ENCODE measurements at places on chromosomes 3 and 15.

DNA sequence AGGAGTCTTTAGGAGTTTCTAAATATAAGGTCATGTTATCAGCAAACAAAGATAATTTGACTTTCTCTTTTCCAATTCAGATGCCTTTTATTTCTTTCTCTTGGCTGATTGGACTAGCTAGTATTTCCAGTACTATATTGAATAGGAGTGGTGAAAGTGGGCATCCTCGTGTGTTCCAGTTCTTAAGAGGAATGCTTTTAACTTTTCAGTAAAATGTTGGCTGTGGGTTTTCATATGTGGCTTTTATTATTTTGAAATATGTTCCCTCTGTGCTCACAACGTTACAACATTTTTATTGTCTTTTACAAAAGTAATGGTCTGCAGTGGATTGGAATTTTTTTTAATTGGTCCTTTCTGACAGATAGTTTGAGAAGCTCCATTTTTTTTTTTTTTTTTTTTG lies 8.2 kb upstream of the ZNF280D start:
- DNase-seq, result no peak

DNA sequence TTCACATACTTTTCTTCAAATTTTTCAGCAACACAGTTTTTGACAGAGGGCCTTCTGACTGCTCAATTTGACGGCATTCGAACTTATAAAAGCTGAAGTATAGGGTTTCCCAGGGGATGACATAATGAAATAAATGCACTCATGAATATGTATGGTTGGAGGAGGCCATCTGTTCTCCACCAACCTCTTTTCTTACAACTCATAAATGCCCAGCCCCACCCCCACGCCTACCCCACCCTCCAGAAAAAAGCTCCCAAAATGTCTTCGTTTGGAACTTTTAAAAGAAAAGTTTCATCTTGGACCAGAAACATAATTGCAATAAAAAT lies 211.6 kb upstream of the LRRN1 start:
- DNase-seq, result no peak

- no peak for DNase-seq
Observed at GRCh38 chr3:38002291-38002876, 11.8 kb downstream of the VILL start.

GRCh38 chr3:63791974-63792373 lies 27.1 kb upstream of the C3orf49 start:
- DNase-seq, result no peak

GRCh38 chr15:97200161-97200560 lies 760.3 kb upstream of the ARRDC4 start:
- DNase-seq, result no peak

DNA sequence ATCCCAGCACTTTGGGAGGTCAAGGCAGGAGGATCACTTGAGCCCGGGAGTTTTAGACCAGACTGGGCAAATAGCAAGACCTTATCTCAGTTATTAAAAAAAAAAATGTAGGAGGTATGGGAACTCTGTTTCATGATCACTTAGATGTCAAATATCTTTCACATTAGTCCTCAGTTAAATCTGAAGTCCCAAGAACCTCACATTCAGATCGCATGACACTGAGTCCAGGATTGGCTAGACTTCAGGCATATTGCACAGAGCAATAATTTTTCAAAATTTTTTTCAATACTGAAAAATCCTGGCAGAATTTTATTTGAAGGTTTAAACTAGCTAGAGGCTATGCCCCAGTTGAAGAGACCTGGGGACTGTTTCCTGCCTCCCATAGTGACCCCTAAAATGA lies 56.3 kb upstream of the ZNF148 start:
- DNase-seq, result no peak

DNA sequence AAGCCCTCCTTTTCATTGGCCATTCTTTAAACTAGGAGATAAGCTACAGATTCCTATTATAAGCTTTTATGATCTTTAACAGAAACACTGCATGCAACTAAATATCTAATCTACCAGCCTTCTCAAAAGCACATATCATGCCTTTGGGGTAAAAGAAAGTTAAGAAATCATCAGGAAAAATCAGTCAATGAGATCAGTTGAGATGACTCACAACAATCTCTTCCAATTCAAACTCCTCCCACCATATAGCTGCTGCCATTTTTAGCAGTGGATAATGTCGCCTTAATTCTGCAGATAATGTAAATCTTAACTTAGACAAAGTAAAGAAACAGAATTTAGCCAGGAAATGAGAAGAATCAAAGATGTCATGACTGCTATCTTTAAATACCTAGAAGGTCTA lies 135.2 kb upstream of the BCL6 start:
- no peak for DNase-seq

- DNase-seq, result no peak
Observed at GRCh38 chr3:190695225-190695624, 167.3 kb downstream of the GMNC start.

GRCh38 chr3:184399410-184399809 lies 19.6 kb downstream of the CHRD start:
- DNase-seq, result no peak

- no peak for DNase-seq
Observed at GRCh38 chr15:73950479-73950830, 24.2 kb downstream of the LOXL1 start.

GRCh38 chr15:48748535-48748934 lies 62.3 kb downstream of the CEP152 start:
- DNase-seq, result no peak

- DNase-seq, result no peak
Observed at GRCh38 chr15:36903195-36903594, 197.2 kb downstream of the MEIS2 start.

GRCh38 chr3:7322957-7323669 lies 462.2 kb downstream of the GRM7 start:
- DNase-seq, result no peak

DNA sequence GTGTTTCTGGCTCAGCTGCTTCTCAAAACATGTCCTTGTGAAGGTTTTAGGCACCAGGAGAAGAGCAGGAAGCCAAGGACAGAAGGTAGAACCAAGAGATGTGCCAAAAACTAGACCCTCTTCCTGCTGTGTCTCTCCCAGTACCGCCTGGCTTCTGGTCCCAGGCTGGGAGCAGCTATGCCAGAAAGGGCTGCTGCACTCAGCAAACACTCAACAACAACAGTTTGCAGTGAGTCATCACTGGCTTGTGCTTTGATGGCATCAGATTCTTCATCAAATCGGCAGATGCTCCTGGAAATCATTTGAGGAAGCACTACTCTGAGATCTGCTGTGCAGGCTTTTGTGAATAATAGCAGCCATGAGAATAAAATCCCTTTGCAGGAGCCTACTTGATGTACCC lies 63.2 kb downstream of the DGKG start:
- no peak for DNase-seq

- no peak for DNase-seq
Observed at GRCh38 chr3:170598091-170598502, 12.2 kb upstream of the SLC7A14 start.

DNA sequence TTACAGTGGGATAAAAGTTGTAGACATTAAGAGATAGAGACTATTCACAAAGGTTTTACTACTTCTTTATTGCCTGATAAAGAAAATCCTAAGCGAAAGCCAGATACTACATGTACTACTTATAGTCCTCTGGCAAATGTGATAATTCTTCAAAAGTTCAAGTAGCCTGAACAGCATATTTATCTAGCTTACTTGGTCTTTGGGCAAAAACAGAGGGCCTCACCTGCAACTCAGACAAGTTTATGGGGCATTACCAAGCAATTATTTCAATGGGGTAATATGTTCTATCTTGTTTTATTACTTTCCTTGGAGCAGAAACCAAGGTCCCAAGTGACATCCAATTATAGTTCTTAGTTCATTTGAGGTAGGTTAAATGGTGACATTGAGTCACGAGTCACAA lies 390.1 kb upstream of the ARHGEF26 start:
- no peak for DNase-seq

DNA sequence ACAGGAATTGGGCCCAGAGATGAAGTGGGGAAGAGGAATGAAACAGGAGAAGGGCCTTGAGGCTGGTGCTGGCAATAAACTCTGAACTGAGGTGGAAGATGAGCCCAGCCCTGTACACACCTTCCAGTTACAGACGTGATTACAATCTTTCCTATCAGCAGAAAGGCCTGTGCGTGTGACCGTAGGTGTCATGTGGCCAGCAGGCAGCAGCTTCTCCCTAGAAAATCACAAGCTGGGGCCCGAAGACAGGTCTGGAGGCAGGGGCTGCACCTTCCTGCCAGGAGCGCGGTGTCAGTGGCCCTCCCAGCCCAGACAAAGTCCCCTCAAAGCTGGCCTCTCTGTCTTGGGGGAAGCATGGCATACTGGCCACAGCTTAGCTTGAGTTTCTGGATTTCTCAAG lies 16.7 kb upstream of the PIGZ start:
- DNase-seq, result no peak

DNA sequence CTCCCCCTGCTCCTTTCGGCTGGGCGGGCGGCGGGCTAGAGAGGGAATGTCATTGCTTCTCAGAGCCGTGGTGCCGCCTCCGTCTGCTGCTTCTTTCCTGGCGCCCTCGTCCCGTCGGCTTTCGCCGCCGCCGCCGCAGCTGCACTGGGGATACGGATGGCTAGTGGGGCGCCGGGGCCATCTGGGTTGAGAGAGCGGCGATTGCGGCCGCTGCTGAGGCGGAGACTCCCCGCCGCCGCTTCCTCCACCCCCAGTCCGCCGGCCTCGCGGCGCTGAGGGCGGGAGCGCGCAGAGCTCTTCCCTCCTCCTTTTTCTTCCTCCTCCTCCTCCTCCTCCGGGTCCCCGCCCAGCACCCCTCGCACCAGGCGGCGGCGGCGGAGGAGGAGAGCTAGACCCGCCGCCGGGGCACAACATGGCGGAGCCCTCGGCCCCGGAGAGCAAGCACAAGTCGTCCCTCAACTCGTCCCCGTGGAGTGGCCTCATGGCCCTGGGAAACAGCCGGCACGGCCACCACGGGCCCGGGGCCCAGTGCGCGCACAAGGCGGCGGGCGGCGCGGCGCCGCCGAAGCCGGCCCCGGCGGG lies at the start of gene STT3B:
Gene STT3B (plus strand): TSS at position 339 of the 582 bp plus-strand sequence. CDS start 74 bp downstream, at position 413.
- no peak for DNase-seq

DNA sequence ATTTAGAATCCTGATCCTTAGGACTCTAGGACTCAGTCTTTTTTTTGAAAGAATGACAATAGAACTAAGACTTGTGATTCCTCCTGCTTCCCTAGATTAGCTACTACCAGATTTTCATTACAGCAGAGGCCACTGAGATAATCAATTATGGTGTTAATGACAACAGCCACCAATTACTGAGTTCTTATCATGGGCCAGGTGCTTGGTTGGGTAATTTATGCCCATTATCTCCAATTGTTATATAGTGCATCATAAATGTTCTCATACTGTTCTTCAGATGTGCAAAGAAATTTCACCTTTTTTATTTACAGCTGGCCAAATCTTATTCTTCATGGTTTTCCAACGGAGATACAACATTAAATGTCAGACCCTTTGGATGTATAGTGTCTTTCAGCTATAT lies 162.9 kb upstream of the CMC1 start:
- no peak for DNase-seq

GRCh38 chr3:148792516-148792915 lies 35.1 kb upstream of the CPB1 start:
- DNase-seq, result no peak

DNA sequence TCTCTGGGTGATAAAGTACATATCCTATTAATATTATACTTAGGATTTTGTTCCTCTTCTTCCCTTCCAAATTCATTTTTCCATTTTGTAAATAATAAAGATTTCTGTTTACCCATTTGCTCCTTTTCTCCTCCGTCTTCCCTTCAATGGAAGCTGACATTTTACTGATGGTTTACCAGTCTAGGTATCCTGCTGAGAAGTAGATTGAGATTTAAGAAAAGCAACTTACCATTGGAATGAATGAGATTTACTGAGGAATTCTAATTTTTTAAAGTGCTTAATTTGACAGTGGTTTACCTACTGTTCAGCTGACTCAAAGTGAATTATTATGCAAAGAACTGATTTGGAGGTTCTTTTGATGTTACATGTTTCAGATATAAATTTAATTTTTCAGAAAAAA lies 2.4 kb downstream of the C15orf61 start:
- no peak for DNase-seq

DNA sequence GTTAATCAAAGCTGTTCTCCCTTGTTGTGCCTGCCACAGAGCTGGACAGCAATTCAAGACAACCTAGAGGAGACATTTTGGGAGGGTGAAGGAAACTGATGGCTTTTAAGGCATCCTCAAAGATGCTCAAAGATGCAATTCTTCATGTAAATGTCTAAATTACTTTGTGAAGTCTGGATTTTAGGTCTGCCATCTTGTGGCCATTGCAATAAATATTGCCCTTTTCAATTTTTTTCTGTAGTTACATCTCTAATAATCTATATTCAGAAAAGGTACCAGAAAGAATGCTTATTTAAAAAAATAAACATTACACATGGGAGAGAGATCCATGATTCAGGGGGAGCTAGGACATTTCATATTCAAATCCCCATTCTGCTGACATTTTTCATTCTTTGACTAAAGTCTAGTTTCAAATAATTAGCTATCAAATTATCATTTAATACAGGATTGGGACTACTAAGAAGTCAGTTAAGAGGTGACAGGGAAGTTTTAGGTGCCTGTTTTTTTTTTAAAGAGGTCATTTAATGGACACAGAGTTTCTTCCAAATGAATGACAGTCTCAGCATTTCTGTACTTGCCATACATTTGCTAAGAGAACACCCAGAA lies 259.8 kb upstream of the WNT5A start:
- no peak for DNase-seq

- no peak for DNase-seq
Observed at GRCh38 chr3:70085613-70086012, 86.1 kb downstream of the SAMMSON start.

DNA sequence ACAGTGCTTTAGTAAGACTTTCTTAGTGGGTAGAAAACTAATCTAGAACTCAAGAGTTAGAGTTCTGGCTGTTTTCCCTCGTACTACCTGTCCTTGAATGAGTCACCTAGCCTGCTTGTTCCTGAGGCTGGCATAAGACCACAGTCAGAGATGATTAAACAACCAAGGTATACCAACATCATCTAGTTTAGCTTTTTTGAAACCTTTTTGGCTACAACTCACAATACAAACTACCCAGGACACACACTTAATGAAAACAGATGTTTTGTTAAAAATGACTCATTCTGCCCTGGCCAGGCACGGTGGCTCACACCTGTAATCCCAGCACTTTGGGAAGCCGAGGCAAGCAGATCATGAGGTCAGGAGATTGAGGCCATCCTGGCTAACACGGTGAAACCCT lies 4.6 kb downstream of the MCCC1 start:
- no peak for DNase-seq

DNA sequence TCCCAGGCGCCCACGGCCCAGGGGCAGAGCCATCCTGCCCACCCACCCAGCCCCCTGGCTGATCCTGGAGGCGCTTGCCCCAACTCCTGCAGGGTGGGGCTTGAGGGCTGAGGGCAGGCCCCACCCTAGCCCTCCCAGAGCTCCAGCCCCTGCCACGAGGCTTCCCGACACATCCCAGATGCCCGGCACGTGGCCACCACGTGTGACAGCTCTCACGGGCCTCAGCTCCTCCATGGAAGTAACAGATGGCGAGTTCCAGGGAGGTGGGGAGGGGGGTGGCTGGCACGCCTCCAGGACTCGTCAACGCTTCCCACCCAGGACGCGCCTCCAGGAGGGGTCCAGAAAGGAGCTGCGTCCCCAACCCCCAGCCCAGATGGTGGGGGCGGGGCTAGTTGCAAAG lies 29.1 kb downstream of the PLXND1 start:
- no peak for DNase-seq
